Gastroesophageal sphincter (tissue), 4 donors: ENCODE measurements at places on chromosomes 12 and 14. TPM values are rescaled to one million over a fixed set of nuclear protein-coding genes. Genes with fewer than 3 reads are reported as not detected.

The SDR9C7 gene
- not detected for total RNA-seq

The SPPL3 gene
- 20.2 TPM for total RNA-seq

The MANSC4 gene
- not detected for total RNA-seq

The EML1 gene
- 122 TPM for total RNA-seq

The RFX4 gene
- not detected for total RNA-seq

The KERA gene
- total RNA-seq: not detected

The PLEKHH1 gene
- total RNA-seq: 6.1 TPM

DNA sequence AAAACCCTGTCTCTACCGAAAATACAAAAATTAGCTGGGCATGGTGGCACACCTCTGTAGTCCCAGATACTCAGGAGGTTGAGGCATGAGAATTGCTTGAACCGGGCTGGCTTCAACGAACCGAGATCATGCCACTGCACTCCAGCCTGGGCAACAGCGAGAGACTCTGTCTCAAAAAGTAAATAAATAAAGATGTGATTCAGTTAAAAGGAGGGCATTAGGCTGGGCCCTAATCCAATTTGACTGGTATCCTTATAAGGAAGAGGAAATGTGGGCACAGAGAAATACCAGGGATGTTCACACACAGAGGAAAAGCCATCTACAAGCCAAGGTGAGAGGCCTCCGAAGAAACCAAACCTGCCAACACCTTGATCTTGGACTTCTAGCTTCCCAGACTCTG is 10.1 kb upstream of the DCAF4 start:
- H3K4me1 ChIP-seq: no peaks in the 10 kb centered on the region
- no peaks in the 10 kb centered on the region for H3K27me3 ChIP-seq
- H3K36me3 ChIP-seq: no peaks in the 10 kb centered on the region
- no peak overlapping the region for H3K27ac ChIP-seq
- H3K4me3 ChIP-seq: no peak overlapping the region
- no peak for ATAC-seq

- ATAC-seq: no peak
- peaks cover 26% of the 10 kb centered on the region for H3K4me1 ChIP-seq
- H3K27me3 ChIP-seq: no peaks in the 10 kb centered on the region
- no peak overlapping the region for H3K4me3 ChIP-seq
- peak overlapping the region; percentile 35 for H3K27ac ChIP-seq
- no peaks in the 10 kb centered on the region for H3K36me3 ChIP-seq
Observed at GRCh38 chr14:104749111-104749649, 3.8 kb upstream of the SIVA1 start.

- ATAC-seq: peak; percentile 46
- H3K4me1 ChIP-seq: peaks cover 13% of the 10 kb centered on the region
- H3K36me3 ChIP-seq: no peaks in the 10 kb centered on the region
- peak overlapping the region; percentile 76 for H3K27ac ChIP-seq
- no peaks in the 10 kb centered on the region for H3K27me3 ChIP-seq
Observed at GRCh38 chr14:100030452-100031153, 34.6 kb upstream of the EVL start.

GRCh38 chr12:29310899-29311298 is 70.1 kb downstream of the ERGIC2 start:
- no peaks in the 10 kb centered on the region for H3K4me1 ChIP-seq
- ATAC-seq: no peak
- no peaks in the 10 kb centered on the region for H3K36me3 ChIP-seq
- H3K27ac ChIP-seq: no peak overlapping the region
- H3K4me3 ChIP-seq: no peak overlapping the region
- no peaks in the 10 kb centered on the region for H3K27me3 ChIP-seq

GRCh38 chr14:59474172-59474571 is 9.0 kb upstream of the GPR135 start:
- H3K27ac ChIP-seq: peak overlapping the region; percentile 28
- H3K27me3 ChIP-seq: no peaks in the 10 kb centered on the region
- H3K4me3 ChIP-seq: no peak overlapping the region
- no peaks in the 10 kb centered on the region for H3K4me1 ChIP-seq
- peaks cover 72% of the 10 kb centered on the region for H3K36me3 ChIP-seq

GRCh38 chr14:101920271-101920670 is 44.1 kb upstream of the DYNC1H1 start:
- no peak overlapping the region for H3K27ac ChIP-seq
- H3K27me3 ChIP-seq: no peaks in the 10 kb centered on the region
- H3K4me3 ChIP-seq: no peak overlapping the region
- H3K36me3 ChIP-seq: peaks cover 78% of the 10 kb centered on the region

DNA sequence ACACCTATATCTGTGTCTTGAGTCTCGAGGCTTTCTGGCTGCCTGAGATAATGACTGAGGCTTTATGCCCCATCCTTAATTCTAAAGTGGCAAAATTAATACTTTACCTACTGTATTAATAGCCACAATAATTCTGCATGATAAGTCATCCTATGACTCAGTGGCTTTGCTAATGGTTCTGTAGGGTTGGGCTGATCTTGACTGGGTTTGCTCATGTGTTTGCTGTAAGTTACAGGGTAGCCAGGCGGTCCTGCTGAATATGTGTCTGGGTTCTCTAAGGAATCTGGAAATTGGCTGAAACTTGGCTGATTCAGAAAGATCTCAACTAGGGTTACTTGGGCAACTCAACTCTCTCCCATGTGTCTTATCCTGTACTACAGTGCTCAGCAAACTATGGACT is 21.7 kb downstream of the MGST1 start:
- H3K4me1 ChIP-seq: no peaks in the 10 kb centered on the region
- no peak overlapping the region for H3K27ac ChIP-seq
- no peaks in the 10 kb centered on the region for H3K27me3 ChIP-seq
- no peak overlapping the region for H3K4me3 ChIP-seq
- H3K36me3 ChIP-seq: no peaks in the 10 kb centered on the region
- no peak for ATAC-seq

GRCh38 chr12:51910168-51910567 is 2.9 kb downstream of the ACVRL1 start:
- H3K4me1 ChIP-seq: peaks cover 87% of the 10 kb centered on the region
- H3K36me3 ChIP-seq: no peaks in the 10 kb centered on the region
- peaks cover 81% of the 10 kb centered on the region for H3K27me3 ChIP-seq
- no peak for ATAC-seq
- H3K27ac ChIP-seq: peak overlapping the region; percentile 88

DNA sequence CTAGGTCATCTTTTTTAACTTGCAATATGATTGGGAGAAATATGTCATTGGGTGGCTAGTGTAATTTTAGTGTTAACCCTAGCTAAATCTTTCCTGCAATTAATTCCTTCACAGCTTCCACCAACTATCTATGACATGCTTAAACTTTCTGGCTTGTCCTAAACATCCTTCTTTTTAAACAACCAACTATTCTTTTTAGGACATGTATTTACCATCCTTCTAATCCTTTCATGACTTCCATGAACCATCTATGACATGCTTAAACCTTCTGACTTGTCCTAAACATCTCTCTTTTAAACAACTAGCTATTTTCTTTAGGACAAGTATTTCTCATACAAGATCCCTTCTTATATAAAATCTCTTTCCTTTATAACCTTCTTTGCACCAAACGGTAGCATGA is 179.6 kb upstream of the PDZRN4 start:
- no peak for ATAC-seq
- H3K4me3 ChIP-seq: no peak overlapping the region
- no peak overlapping the region for H3K27ac ChIP-seq
- H3K36me3 ChIP-seq: no peaks in the 10 kb centered on the region

DNA sequence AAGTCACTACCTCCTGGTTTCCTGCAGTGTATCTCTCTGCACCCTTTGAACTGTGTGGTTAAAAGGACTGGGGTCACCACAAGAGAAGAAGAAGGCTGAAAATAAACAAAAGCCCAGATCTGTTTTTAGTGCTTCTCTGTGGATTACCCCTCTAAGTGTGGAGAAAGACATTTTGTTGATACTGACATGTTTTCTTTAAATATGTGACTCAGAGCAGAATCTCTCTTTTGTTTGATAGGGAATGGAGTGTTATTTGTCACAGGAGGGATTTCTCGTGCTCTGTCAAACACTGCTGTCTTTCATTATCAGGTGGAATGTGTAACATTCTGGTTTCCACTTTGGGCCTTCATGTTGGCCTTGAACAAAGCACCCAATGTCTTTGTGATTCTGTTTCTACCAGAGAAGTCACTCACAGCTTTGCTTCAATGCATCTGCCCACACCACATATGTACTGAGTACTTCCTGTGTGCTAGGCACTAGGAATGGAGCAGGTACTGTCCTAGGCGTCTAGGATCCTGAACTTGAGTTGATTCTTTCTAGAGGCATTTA is 82.1 kb downstream of the PLXNC1 start:
- no peaks in the 10 kb centered on the region for H3K36me3 ChIP-seq
- no peak overlapping the region for H3K27ac ChIP-seq
- H3K4me1 ChIP-seq: no peaks in the 10 kb centered on the region
- no peak for ATAC-seq
- no peak overlapping the region for H3K4me3 ChIP-seq

DNA sequence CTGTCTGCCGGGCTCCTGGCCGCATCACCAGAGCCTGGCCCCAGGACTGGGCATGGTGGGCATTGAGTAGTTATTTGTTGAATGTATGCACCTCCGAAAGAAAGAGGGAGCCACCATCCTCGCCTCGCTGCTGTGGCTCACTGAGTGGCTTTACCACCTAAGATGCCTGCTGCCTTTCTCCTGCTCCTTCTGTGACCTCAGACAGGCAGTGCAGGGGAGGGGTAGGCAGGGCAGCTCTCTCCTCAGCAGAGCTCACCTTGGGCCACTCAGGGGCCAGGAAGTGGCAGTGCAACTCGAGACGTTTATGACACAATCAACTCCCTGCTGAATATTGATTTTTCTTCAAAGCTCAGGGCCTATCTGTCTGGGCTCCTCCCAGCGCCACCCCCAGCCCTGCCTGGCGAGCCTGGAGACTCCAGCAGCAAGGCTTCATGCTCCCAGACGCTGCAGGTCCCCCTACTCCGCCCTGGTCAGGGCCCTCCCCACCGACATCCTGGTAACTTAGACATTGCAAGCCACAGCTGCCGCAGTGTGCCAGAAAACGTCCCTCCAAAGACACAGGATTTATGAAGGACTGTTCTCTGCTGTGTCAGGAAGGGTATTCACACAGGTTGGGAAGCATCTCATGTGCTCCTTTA is 84.3 kb upstream of the DIO3 start:
- peaks cover 25% of the 10 kb centered on the region for H3K27me3 ChIP-seq
- H3K4me3 ChIP-seq: no peak overlapping the region
- H3K36me3 ChIP-seq: no peaks in the 10 kb centered on the region

GRCh38 chr12:49622501-49623141 is 740 bp upstream of the PRPF40B start:
- no peaks in the 10 kb centered on the region for H3K36me3 ChIP-seq
- H3K4me1 ChIP-seq: peaks cover 9% of the 10 kb centered on the region
- peak overlapping the region; percentile 69 for H3K4me3 ChIP-seq
- peak; percentile 20 for ATAC-seq

GRCh38 chr12:2290091-2290490 is 237.3 kb downstream of the CACNA1C start:
- no peak for ATAC-seq
- no peaks in the 10 kb centered on the region for H3K27me3 ChIP-seq
- no peak overlapping the region for H3K4me3 ChIP-seq
- H3K36me3 ChIP-seq: no peaks in the 10 kb centered on the region

GRCh38 chr12:88580051-88580871 is at the start of gene KITLG:
KITLG (minus strand) TSS chr12:88580471; CDS start chr12:88580278, 193 bp downstream.
- ATAC-seq: peak; percentile 95
- H3K4me3 ChIP-seq: peak within 1 kb of the TSS; percentile 85
- peak within 1 kb of the TSS; percentile 87 for H3K27ac ChIP-seq
- peaks cover 33% of the 10 kb centered on the region for H3K4me1 ChIP-seq
- H3K36me3 ChIP-seq: no peaks in the 10 kb centered on the region
- no peaks in the 10 kb centered on the region for H3K27me3 ChIP-seq

DNA sequence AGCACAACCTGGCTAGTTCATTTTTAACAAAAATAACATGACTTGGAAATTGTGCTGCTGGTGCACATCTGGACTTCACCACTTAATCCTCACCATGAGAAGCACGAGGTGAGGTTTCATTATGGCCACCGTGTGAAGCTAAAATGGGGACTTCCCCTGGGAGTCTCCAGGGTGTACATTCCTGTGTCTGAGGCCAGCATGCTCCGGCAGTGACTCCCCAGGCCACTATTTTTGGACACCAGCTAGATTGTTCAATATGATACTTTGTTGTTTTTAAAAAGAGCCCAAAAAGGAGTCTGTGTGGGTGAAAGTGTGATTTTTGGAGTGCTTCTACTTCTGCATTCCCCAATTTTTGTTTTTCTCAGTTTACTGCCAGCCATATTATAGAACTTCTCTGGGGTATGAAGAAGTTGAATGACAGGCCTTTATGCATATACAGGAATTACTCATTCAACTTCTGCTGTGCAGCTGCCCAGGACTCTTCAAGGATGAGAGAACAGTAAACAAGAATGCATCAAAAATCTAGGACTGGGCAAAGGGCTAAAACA is 16.9 kb upstream of the AICDA start:
- no peaks in the 10 kb centered on the region for H3K36me3 ChIP-seq
- no peak overlapping the region for H3K27ac ChIP-seq
- no peaks in the 10 kb centered on the region for H3K27me3 ChIP-seq
- H3K4me3 ChIP-seq: no peak overlapping the region
- ATAC-seq: no peak

DNA sequence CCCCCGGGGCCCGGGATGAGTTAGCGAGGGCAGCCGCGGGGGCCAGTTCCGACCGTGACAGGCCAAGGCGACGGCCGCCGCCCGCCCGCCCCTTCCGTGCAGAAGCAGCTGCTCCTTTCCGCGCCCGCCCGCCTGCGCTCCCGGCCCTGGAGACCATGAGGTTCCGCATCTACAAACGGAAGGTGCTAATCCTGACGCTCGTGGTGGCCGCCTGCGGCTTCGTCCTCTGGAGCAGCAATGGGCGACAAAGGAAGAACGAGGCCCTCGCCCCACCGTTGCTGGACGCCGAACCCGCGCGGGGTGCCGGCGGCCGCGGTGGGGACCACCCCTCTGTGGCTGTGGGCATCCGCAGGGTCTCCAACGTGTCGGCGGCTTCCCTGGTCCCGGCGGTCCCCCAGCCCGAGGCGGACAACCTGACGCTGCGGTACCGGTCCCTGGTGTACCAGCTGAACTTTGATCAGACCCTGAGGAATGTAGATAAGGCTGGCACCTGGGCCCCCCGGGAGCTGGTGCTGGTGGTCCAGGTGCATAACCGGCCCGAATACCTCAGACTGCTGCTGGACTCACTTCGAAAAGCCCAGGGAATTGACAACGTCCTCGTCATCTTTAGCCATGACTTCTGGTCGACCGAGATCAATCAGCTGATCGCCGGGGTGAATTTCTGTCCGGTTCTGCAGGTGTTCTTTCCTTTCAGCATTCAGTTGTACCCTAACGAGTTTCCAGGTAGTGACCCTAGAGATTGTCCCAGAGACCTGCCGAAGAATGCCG is 699 bp downstream of the MGAT2 start:
- peak; percentile 56 for ATAC-seq
- H3K4me1 ChIP-seq: peaks cover 21% of the 10 kb centered on the region
- no peaks in the 10 kb centered on the region for H3K27me3 ChIP-seq
- H3K4me3 ChIP-seq: peak overlapping the region; percentile 78
- peak overlapping the region; percentile 89 for H3K27ac ChIP-seq
- no peaks in the 10 kb centered on the region for H3K36me3 ChIP-seq
